ENCODE measurements at places on chromosomes 6 and 20.

DNA sequence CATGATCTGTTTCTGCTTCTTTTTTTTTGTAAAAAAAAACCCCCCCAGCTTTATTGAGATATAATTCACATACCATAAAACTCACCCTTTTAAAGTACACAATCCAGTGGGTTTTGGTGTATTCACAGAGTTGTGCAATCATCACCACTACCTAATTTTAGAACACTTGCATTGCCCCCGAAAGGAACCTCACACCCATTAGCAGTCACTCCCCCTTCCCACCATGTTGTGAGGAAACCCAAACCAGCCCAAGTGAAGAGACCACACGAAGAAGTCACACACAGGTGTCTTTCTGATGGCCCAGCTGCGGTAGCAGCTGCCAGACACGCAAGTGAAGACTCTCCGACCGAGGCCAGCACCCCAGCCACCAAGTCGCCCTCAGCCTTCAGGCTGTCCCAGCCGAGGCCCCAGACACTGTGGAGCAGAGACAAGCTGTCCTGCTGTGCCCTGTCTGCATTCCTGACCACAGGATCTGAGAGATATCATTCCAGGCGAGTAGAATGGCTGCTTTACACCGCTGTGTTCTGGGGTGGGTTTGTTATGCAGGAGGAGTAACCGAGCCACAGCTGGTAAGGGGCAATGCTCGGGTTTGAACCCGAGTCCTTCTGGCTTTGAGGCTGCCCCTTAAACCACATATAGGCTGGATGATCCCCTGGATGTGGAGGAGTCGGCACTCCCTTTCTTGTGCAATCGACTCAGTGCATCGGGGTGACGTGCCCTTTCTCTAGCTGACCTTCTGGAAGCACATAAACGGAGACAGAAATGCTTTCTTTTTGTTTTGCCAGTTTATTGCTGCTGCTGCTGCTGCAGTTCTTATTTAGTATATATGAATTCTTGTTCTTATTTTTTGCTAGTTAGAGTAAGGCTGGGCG lies 59.1 kb upstream of the PTPN1 start:
- no peak for DNase-seq

DNA sequence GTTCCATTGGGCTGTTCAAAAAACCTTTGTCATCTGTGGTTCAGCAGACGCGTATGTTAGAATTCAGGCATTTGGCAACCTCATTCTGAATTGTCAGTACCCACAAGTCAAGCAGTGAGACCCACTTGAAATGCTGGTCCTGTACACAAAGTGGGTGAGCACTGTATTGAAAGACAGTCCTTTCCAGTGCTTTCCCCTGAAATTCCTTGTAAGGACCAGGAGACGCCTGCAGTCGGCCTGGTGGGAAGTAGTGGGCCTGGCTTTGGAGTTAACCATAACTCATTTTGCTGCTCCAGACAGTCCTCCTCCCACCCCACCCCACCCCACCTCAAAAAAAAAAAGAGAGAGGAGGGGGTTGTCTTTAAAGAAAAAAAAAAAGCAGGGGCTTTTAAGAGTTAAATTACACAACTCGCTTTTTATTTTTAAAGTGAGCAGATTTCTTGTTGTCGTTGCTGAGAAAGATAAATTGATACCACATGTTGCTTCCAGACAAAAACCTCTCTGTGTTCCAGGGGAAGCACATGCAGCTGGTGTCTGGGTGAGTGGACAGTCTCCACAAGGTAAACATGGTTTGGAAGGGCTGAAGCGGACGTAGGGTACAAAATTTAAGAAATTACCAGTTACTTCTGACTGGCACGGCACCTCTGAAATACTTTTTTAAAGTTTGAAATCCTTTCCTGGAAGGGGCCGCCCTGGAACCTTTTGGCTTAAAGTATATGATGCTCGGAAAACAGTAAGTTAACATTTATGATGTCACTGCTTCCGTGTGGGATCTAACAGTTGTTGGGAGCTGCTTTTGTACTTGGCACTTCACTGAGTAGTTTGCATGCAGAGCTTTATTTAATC lies 95.3 kb downstream of the FOXO3 start:
- peak; percentile 67 for DNase-seq

GRCh38 chr6:78093906-78094305 lies 441.1 kb downstream of the MEI4 start:
- DNase-seq = no peak

DNA sequence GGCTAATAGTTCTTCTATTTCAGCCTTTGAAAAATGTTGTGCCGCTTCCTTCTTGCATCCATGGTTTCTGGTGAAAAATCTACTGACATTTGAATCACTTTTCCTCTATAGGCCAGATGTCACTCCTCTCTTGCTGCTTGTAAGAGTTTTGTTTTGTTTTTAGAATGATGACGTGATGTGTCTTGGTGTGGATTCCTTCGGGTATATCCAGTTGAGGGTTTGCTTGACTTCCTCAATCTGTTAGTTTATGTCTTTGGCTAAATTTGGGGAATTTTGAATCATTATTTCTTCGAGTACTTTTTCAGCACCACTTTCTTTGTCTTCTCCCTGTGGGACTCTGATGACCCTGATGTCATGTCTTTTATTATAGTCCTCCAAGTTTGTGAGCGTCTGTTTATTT lies 175.5 kb downstream of the MYLK4 start:
- no peak for DNase-seq

- DNase-seq = no peak
Observed at GRCh38 chr6:22917344-22917743, 348.0 kb downstream of the HDGFL1 start.

- DNase-seq = no peak
Observed at GRCh38 chr20:47665221-47665991, 119.9 kb downstream of the SULF2 start.

- no peak for DNase-seq
Observed at GRCh38 chr20:25315418-25316210, 67.7 kb downstream of the PYGB start.

GRCh38 chr6:53879608-53880007 lies 84.8 kb downstream of the LRRC1 start:
- no peak for DNase-seq

- no peak for DNase-seq
Observed at GRCh38 chr6:162825597-162825996, 97.8 kb downstream of the PACRG start.

GRCh38 chr20:63253438-63254231 lies 628 bp downstream of the NKAIN4 start:
- no peak for DNase-seq

DNA sequence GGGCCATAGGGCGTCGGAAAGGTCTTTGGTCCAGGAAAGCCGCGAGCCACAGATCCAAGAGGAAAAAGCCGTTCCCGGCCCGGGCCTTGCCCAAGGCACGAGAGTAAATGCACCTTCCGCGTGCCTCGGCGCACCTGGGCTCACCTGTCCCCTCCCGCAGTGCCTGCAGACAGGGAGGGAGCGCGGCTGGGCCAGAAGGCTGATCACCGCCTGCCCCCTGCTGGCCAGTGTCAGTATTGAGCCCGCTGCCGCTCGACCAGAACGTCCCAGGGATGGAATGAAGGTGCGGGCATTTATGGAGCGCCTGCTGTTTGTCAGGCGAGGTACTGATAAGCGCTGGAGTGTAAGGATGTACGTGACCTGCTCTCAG lies 679 bp upstream of the LPIN3 start:
- peak; percentile 41 for DNase-seq

DNA sequence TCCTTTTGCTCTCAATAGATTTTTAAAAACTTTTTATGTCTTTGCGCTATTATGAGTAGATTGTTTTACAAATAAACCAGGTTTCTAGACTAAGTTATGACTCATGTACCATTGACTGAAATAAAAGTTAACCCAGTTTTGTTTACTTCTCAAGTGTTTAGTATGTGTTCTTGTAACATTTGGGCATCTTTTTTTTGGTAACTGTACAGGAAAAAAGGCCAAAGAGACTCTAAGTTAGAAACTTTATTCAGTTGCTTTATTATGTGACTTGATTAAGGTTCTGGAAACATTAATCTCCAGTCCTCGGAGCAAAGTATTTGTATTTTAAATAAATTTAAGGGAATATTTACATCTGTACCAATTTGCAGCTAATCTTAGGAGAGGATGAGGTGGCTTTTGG lies 2.9 kb downstream of the NKAIN2 start:
- no peak for DNase-seq

DNA sequence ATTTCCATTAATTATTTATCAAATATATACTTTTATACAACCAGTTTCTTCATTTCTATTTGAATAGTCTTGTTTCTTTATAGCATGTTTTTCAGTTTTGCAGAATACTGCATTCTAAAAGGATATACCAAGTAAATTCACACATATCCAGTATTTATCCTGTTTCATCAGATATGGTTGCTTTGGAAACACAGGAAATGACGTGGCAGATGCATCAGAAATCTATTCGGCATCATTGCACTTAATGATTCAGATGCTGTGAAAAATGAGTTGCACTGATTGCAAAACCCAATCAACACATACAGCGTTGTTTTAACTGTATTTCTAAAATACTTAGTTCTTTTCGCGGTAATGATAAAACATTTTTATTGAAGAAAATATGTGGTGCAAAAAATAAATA lies 594.9 kb downstream of the CDH26 start:
- DNase-seq = no peak

DNA sequence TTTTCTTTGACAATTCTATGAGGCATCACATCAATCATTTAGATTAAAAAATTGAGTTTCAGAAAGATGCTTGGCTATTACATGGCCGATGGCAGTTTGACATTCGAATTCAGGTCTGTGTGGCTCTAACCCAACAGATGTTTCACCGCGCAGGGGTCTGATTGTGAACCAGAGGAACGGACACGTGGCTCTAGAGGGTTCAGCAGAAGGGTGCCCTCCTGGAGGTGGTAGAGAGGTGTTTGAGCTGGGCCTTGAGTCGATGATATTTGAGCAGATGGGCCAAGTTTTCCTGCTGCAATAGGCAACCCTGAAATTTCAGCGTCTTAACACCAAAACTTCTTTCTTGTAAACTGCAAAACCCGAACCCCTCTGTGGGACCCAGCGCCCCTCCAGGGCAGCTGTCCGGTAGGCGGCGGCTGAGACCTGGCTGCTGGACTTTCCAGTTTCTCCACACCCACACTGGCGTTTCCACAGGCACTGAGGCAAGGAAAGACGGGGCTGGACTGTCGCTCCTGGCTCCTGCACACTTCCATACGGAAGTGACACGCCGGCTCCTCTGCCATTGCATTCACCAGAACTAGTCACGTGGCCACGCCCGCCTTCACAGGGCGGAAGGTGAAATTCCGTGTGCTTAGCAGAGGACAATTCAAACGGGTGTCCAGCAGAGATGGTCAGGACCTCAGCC lies 11.3 kb upstream of the AFDN start:
- no peak for DNase-seq

DNA sequence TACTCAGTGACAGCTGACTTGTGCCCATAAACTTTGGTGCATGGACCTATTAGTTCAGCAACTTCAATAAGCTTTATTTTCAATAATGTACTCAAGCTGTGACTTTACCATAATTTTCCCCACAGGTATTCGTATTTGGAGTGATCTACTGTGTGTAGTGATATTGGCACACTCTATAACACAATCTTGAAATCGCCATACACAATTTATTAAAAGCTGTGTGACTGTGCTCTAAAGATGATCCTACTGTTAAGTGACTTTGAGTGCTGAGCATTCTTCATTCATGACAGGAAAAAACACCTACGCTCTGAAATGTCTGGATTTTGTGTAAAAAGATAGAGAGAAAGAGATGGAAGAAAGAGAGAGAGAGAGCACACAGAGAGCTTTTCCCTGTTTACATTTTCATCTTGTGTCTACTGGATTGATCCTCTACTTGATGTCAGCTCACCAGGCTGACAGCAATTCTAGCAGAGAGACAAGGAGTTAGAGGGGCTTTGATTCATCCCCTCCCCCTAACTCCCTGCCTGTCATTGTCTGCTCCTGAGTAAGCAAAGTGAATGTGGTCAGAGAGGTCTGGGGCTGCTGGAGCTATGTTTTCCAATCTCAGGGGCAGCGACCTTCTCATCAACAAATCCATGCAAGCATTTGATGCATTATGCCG lies 538.7 kb upstream of the POU3F2 start:
- DNase-seq = no peak

DNA sequence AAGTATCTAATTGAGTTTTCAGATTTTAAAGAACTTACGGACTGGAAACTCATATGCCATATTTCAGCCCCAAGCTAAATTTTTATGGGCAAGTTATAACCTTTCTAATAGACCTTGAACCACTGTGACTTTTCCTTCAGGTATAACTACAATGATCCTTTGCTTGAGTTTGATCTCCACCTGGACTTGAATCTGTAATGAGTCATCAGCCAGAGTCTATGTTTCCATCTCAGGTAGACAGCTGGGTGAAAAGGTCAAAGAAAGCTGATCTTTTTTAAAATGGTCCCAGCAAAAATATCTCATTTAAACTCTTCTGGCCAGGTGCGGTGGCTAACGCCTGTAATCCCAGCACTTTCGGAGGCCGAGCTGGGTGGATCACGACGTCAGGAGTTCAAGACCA lies 88.4 kb upstream of the SGK1 start:
- no peak for DNase-seq

DNA sequence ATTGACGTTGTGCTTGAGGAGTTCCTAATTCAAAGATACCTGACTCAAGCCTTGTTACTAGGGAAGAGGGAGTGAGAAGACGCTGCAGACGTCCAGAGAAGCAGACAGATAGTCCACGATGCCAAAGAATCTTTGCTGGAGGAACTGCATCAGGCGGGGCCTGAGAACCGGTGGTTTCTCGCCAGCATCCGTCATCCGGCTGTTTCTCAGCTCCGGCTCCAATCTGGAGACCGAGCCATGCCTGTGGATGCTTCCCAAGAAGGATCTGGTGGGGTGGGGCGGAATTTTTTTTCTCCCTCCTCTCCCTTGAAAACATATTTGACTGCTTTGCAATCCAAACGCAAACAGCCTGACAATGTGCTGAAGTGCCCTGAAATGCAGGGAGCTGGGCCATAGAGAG lies 125.8 kb upstream of the SRSF6 start:
- no peak for DNase-seq

DNA sequence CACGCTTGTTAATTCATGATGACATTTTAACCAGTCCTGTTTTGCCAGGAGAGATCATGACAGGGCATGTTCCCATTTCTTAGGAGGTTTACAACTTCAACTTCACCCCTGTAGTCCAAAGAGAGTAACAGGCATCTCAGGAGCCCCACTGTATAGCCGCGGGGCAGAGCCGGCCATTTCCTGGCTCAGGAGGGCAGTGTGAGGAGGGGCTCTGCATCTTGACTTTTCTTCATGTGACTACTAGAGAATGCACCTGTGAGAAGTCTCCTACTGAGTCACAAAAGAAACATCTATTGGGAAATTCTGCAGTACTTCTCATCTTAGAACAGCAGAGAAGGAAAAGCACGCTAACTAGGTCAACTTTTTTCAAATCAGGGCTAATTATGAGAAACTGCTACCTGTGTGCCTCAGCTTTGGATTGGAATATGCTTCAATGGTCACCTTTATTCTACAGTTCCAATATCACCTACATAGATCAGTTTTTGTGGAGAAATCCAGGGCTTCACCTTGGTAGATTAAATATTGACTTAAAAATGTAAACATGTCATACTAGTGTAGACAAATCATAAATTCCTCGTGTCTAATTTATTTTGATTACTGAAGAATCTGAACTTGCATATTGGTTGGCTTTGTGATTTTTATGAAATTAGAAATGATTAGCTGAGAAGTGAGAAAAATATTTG lies 28.6 kb upstream of the SIM1 start:
- DNase-seq = no peak

All from HFF-Myc (cell line).